AML-193 (cell line): ENCODE measurements at places on chromosomes 7 and 10.

DNA sequence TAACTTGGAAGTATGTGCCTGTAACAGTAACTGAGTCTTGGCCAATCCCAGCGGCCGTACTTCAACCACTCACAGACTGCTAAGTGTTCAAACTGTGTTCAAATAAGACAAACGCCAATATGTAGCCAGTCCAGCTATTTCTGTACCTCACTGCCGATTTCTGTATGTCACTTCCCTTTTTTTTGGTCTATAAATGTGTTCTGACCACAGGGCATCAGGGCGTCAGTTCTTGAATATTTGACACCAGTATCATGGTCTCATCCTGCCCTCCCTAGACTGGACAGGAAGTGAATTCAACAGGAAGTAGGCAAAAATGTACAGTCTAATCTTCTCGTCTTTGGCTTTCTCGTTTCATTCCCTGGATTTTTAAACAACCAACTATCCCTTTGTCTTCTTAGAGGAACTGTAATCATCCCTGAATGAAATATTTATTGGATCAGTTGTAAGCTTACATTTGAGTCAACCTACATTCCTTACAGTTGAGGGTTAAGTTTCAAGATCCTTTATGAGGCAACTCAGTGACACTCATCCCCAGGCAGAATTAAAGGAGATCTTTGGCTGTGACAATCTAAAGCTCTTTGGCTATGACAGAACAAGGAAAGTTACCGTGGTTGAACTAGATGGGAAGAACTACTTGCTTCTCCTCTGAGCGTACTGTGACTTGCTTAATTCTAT, 232.7 kb downstream of the NSUN6 start:
- DNase-seq, result peak; percentile 5

DNA sequence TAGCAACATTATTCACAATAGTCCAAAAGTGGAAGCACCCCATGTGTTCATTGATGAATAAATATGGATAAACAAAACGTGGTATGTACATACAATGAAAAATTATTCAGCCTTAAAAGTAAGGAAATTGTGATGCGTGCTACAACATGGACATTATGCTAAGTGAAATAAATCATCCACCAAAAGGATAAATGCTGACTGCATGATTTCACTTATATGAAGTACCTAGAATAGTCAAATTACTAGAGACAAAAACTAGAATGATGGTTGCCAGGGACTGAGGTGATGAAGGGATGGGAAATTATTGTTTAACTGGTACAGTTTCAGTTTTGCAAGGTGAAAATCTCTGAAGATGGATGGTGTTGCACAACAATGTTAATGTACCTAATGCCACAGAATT, 56.6 kb downstream of the THSD7A start:
- no peak for DNase-seq

DNA sequence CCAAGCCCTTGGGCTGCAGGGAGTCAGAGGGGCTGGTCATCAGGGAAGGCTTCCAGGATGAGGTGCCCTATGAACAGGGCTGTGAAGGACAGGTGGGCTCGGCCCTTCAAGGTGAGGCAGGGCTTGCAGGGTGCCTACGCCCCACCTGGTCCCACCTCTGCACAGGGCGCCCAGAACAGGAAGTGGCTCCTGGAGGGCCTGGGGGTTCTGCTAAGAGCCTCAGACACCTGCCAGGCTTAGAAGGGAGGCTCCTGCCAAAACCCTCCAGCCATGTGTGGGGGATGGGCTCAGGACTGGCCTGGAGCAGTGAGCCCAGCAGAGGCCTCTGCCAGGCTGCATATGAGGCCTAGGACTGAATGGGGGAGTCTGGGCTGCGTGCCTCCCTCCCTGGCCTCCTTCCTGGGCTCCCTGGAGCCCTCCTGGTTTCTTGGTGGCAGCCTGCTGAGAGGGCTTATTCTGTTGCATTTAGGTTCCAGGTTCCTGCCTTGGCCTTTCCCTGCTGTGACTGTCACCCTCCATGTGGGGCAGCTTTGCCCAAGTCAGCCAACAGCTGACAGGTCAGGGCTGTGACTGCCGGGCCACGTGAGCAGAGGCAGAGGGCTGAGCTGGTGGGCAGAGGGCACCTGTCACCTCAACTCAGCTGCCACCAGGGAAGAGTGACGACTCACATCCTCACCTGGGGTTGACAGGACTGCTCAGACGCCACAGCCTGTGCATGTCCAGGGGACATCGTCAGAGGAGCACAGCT, 45.2 kb upstream of the MSMB start:
- DNase-seq, result no peak

DNA sequence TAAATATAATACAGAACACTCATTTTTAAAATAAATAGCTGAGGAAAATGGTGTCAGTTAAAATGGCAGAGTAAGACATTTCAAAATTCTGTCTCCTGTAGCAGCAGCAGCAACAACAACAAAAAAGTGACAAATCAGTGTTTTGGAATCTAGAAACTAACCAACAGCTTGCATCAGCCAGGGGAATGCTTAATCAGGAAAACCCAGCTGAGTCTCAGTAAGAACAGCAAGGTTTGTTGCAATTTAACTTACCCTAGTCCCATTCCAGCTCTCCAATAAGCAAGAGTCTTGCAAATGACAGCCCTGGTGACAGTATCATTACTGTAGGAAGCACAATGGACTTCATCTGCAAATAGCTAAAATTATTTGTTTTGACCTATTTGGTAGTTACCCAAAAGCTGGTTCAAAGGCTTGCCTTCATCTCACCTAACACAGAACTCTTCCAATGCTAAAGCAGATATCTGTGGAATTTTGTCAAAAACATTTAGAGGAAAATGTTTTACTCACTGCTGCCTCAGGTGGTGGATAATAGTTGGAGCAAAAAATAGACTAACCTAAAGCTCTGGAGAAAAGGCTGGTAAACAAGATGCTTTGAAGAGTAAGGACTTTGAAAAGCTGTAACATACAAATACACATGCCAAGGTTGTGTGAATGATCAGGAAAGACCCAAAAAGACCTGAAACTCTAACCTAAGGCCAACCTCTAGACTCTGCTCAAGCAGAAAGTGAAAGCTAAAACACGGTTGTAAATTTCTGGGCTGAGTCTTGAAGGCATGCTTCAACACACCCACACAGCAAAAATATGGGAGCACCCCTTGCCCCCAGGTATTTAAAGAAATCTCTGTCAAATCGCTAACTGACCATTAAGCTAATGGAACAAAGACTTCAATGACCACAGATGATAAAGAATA, 9.9 kb upstream of the ARHGAP22 start:
- peak; percentile 4 for DNase-seq

DNA sequence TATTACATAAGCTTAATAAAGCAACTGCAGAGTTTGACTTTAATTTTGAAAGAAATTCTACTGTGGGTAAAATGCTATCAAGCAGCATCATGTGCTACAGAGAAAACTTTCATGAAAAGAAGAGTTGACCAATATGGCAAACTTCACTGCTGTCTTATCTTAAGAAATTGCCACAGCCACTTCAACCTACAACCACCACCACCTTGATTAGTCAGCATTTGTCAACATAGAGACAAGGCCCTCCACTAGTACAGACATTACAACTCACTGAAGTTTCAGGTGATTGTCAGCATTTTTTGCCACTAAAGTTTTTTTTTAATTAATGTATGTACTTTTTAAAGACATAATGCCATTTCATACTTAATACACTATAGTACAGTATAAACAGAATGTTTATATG, 350.3 kb downstream of the HPSE2 start:
- DNase-seq, result no peak

- no peak for DNase-seq
Observed at GRCh38 chr7:31202801-31203200, 137.7 kb downstream of the NEUROD6 start.

DNA sequence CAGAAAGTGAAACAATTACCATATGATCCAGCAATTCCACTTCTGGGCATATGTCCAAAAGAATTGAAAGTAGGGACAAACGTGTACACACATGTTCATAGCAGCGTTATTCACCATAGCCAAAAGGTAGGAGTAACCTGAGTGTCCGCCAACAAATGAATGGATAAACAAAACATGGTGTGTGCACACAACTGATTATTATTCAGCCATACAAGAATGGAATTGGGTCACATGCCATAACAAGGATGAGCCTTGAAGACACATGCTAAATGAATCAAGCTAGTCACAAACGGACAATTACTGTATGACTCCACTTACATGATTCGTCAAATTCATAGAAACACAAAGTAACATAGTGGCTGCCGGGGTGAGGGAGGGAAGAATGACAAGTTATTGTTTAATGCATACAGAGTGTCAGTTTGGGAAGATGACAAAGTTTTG, 4.1 kb upstream of the OIT3 start:
- no peak for DNase-seq

DNA sequence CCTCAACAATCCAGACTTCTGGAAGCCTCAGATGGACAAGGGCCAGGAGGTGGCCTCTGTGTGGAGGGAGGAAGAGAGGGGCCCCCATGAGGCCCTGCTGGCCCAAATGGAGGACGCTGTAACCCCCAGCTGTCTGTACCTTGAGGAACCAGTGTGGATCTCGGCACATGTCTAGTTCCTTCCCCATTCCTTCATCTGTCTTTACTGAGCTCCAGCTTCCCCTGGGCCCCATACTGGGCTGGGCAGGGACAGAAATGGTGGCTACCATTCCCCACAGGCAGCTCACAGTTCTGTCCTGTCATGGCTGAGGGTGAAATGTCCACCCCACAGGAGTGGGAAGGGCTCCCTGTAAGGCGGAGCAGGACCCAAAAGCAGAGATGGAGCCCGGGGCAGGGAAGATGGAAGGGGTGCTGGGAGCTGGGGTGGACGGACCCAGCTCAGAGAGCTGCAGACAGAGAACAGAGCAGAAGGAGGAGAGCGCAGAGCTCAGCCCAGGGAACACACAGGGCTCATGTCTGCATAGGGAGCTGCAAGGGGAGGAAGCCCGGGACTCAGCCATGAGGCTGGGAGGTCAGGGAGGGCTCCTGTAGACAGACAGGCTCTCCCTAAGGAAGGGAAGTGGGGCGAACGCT, 22.8 kb downstream of the ANTXRL start:
- no peak for DNase-seq

- no peak for DNase-seq
Observed at GRCh38 chr7:47482013-47482875, 99.7 kb downstream of the TNS3 start.

GRCh38 chr7:75962607-75963380, 31.6 kb downstream of the TMEM120A start:
- DNase-seq, result no peak

DNA sequence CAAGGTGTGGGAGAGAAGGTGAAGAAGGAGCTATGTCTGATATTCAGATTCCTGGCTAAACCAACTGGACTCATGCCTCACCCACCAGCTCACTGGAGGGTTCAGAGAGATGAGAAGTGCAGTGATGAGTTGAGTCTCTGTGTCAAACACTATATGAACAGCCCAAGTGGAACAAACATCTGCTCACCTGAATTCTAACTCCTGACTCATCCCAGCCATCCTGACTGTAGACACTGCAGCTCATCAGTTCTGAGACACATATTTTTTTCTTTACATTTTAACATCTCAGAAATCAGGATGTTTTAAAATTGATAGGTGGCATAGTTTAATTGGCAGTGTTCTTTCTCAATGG, 27.3 kb downstream of the GSDME start:
- no peak for DNase-seq

DNA sequence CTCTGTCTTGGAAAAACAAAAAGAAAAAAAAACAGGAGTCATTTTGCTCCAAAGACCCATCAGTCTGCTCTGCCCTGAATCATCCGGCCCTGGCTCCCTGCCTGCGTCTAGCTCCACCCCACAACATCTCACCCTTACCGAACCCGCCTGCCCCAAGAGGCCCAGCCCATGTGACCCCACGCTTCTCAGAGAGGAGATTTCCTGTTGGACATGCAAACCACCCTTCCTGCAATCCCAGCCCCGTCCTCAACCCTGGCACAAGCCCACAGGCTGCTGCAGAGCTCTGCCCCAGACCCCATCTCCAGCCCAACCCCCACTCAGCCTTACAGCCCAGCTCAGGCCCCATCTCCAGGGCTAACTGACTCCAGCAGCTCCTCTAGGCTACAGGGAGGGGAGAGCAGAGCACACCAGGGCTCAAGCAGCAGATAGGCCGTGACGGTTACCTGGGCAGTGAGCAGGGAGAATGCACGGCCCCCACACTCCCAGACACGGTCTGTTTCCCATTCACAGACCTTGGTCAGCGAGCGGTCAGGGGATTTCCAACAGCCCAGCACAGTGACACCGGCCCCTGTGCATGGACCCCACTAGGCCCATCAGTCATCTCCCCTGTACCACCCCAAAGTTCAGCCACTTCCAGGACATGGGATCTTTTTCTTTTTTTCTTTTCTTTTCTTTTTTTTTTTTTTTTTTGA, 69.9 kb upstream of the GTF2I start:
- no peak for DNase-seq

- no peak for DNase-seq
Observed at GRCh38 chr7:37467002-37467401, 18.3 kb upstream of the ELMO1 start.

GRCh38 chr7:102897856-102898531, 14.8 kb upstream of the LRRC17 start:
- DNase-seq, result peak; percentile 94

GRCh38 chr10:116891208-116891607, 41.9 kb downstream of the ENO4 start:
- no peak for DNase-seq

- no peak for DNase-seq
Observed at GRCh38 chr10:34721208-34721840, 93.8 kb downstream of the PARD3 start.

DNA sequence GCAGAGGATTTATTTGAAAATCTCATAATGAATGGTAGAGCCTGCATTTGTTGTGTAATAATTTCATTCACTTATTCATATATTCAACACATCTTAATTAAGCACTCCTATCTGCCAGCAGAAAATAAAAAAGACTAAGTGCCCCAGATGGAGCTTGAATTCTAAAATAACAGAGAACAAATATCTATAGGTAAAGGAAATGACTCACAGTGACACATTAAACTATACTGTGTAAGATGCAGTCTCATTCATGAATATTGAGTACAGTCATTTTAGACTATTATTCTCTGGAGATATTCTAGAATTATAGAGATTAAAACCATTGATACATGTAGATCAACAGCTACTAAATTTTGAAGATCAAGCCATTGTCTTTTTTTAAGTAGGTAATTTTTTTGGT, 72.1 kb downstream of the PTPRZ1 start:
- no peak for DNase-seq

- no peak for DNase-seq
Observed at GRCh38 chr7:14497390-14497789, 405.2 kb downstream of the DGKB start.

DNA sequence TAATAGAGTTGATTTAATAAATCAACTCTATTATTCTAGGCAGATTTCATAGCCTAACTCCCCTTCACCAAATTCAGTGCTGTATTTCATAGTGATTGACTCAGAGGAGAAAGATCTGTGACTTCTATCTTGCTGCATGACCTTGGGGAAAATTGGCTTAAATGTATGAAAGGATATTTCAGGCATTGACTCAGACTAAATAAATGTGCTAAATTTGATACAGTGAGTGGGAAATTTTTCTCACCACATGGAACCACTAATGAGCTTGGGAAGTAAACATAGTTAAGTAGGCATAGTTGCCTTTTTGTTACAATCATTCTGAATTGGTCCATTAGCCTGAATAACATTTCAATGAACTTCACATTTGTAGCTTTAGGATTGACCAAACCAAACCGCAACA, 89.0 kb upstream of the PRPS1L1 start:
- no peak for DNase-seq

- DNase-seq, result no peak
Observed at GRCh38 chr10:33315891-33316290, 18.6 kb downstream of the NRP1 start.

- peak; percentile 50 for DNase-seq
Observed at GRCh38 chr7:127107601-127108007, 145.1 kb downstream of the GRM8 start.

GRCh38 chr10:123909426-123909825, 17.8 kb upstream of the CPXM2 start:
- no peak for DNase-seq
